ENCODE measurements at places on chromosomes 7 and 10.
A peak's percentile ranks its signal among the peaks of the same experiment; 100 is the strongest.

DNA sequence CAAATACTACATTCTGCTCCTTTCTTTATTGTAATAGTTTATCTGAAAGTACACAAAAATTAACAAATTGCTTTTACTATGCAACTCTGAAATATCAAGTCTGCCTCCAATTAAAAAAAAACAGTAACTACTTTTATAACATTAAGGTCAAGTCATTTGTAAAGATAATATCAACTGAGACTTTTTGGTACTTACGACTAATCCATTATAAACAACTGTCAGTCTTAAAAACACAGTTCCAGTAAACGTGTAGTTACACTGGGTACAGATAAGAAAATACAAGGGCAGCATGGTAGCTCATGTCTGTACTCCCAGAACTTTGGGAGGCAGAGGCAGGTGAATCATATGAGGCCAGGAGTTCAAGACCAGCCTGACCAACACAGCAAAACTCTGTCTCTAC is 32.2 kb downstream of the FAM204A start:
- DNase-seq, result no peak

DNA sequence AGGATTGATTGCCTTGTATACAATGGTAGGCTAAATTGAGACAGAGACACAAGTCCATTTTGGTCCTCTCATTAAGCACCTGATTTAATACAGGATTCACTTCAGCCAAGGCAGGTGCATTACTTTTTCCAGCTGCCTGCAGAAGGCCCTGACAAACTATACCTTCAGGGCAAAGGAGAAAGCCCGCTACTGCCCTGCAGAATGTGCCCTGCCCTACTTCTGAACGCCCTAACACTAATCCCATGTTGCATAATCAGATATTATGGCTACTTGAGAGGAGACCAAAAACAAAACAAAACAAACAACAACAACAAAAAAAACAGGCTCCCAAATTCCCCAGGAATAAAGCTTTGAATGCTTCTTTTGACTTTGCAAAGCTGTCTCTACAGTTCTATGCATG is 116.9 kb upstream of the ABI1 start:
- no peak for DNase-seq

DNA sequence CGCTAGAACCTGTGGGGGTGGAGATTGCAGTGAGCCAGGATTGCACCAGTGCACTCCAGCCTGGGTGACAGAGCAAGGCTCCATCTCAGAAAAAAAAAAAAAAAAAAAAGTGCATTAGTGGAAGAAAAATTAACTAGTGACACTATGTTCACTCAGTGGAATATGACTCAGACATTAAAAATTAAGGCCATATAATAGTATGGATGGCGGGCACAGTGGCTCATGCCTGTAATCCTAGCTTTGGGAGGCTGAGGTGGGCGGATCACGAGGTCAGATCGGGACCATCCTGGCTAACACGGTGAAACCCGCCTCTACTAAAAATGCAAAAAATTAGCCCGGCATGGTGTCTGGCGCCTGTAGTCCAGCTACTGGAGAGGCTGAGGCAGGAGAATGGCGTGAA is 3.4 kb downstream of the PHYH start:
- no peak for DNase-seq

DNA sequence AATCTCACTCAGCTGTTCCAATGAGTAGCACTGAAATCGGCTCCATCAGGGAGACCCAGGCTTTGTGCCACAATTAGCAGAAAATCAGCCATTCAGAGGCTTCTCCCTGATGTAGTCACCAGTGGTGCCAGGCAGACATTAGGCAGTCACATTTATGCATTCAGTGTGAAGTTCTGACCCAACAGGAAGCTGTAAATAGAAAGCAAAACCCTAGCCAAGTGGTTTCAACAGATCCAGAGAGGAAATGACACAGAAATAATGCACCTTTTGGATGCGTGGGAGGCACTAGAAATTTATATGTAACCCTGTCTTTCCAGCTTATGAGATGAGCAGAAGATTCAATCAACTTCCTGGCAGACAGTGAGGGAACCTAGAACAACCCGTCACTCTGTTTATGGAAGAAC is 186.4 kb downstream of the PDE1C start:
- peak; percentile 40 for DNase-seq

DNA sequence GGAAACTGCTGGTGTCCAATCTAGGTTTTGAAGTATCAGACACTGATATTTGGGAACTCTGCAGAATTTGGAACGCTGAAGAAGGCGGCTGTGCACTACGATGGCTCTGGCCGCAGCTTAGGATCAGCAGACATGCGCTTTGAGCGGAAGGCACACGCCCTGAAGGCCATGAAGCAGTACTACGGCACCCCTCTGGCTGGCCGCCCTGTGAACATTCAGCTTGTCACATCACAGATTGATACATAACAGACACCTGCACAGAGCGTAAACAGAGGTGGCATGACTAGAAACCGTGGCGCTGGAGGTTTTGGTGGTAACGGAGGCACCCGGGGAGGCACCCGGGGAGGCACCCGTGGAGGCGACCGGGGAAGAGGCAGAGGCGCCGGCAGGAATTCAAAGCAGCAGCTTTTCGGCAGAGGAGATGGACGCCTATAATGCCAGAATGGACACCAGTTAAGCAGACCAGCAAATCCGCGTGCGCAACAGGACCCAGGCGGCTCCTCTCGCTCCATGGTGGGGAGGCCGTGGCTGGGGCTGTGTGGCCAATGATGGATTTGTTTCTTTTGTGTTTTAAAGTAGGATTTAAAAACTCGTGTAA is 22.2 kb upstream of the CCL24 start:
- DNase-seq, result no peak

Measured in posterior cingulate gyrus (tissue), 11 donors.